ENCODE measurements at places on chromosomes 3 and 15.

- DNase-seq: peak; percentile 62
These were observed 129.8 kb downstream of the SATB1 start for GRCh38 chr3:18295171-18295920.

DNA sequence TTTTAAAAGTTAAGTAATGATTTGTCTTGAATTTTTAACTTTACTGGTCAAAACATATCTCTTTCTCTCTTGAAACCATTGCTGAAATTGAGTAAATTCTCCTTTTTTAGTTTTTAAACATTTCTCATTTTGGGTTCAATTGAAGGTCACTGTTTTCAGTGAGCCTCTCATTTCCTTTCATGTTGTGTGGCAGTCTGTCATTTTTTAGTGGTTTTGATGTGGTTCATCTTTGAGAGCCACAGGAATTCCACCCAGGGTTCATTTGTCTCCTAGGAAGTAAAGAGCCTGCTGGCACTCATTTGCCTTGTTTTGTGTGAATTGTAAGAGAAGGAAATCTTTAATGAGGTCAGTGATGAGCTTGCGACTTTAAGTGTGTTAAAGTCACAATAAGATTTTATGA is 10.4 kb downstream of the CLDN11 start:
- DNase-seq: no peak

GRCh38 chr15:71440489-71441110 is 325.3 kb downstream of the THSD4 start:
- peak; percentile 34 for DNase-seq

DNA sequence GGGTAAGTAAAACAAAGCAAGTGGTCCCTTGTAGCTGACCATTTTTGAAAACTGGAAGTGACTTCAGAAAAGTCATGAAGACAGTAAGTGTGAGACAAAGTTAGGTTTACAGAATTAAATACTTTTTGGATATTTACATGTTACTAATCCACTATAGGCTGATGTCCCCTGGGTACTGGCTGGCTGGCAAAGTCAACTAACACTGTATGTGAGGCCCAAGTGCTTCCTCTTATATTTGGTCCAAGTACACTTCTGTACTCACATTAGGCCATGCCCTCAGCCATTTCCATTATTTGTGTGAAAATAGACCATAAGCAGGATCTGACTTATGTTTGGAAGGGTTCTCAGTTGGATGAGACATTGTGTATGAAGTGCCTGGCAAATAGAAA is 5.5 kb upstream of the LEKR1 start:
- no peak for DNase-seq

- no peak for DNase-seq
These were observed 11.1 kb downstream of the EFCAB12 start for GRCh38 chr3:129417326-129417725.

GRCh38 chr15:68249058-68249713 is 19.7 kb upstream of the CLN6 start:
- DNase-seq: no peak
